ENCODE measurements at places on chromosomes 7 and 10. TPM values are rescaled to one million over a fixed set of nuclear protein-coding genes. Genes with fewer than 3 reads are reported as not detected.

LIPK gene
- total RNA-seq = not detected

C10orf105 gene
- 0.19 TPM for total RNA-seq

SEPTIN7 gene
- 210 TPM for total RNA-seq

FHIP2A gene
- 13.7 TPM for total RNA-seq

MYPN gene
- total RNA-seq = not detected

NPFFR1 gene
- 0.08 TPM for total RNA-seq

SRRM3 gene
- 9.2 TPM for total RNA-seq

GBX1 gene
- 1.8 TPM for total RNA-seq

GRCh38 chr10:35130663-35131062, 4.0 kb downstream of the CREM start:
- peaks cover 11% of the 10 kb centered on the region for H3K4me1 ChIP-seq
- no peak for DNase-seq
- H3K36me3 ChIP-seq = no peaks in the 10 kb centered on the region
- H3K27me3 ChIP-seq = no peaks in the 10 kb centered on the region
- no peak overlapping the region for H3K27ac ChIP-seq

DNA sequence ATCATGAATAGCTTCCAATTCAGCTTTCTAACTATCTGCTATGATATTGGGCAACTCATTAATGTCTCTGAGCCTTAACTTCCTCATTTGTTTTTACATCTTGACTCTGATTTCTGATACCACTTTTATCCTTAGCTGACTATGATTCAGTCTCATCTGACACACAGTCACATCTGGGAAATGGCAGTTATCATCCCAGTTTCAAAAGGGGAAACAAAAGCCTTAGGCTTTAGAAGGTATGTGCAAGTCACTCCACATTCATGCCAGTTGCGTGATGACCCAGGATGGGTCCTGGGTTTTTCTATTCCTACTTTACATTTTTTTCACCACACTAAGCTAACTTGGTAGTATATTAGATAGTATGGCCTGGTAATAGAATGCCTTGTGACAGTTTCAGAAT, 12.7 kb downstream of the SCIN start:
- no peaks in the 10 kb centered on the region for H3K4me1 ChIP-seq
- no peaks in the 10 kb centered on the region for H3K36me3 ChIP-seq
- no peak for DNase-seq
- no peaks in the 10 kb centered on the region for H3K27me3 ChIP-seq
- no peak overlapping the region for H3K4me3 ChIP-seq

GRCh38 chr10:69319841-69320316, 41.6 kb downstream of the HK1 start:
- no peaks in the 10 kb centered on the region for H3K36me3 ChIP-seq
- H3K27ac ChIP-seq = no peak overlapping the region
- no peaks in the 10 kb centered on the region for H3K27me3 ChIP-seq
- no peak for DNase-seq
- H3K4me1 ChIP-seq = peaks cover 72% of the 10 kb centered on the region

DNA sequence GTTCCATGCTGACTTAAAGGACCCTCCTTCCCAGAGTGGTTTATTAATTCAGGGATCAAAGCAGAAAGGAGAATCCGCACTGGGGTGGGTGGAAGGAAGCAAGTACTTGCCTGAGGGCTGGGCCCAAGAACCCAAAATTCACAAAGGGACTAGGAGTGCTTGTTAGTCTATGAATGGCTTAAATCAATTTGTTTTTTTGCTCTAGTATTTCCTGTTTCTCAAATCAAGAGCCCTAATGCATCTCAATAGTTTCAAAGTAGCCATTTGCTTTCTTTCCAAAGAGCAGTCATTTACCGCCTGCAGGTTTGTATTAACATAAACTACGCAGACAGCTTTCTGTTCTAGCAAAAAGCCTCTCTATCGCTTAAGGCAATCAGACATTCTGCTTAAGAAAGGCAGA, 44.2 kb upstream of the SLC35G1 start:
- H3K27me3 ChIP-seq = peaks cover 97% of the 10 kb centered on the region
- H3K36me3 ChIP-seq = 0 out of 2 replicates have a peak, but pooled peaks cover 3% of the 10 kb centered on the region
- H3K4me3 ChIP-seq = peak overlapping the region; percentile 1
- H3K27ac ChIP-seq = no peak overlapping the region
- peaks cover 25% of the 10 kb centered on the region for H3K4me1 ChIP-seq

DNA sequence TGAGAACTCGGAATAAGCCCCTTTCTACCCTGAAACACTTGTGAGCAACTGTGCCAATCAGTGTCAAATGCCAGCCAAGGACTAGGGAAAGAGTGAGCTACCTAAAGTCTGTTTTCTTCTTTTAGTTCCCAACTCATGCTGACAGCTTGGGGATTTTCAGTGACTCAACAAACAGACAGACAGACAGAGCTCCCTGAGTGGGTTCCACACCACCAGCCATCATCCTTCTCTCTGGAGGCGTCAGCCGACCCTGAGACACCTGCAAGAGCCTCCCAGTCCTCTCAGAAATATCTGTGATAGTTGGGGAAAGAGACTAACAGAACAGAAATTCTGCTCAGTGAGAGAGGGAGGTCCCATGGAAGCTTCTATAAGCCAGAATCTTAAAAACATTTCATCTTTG, 49.5 kb downstream of the GATA3 start:
- H3K4me3 ChIP-seq = no peak overlapping the region
- H3K4me1 ChIP-seq = peaks cover 7% of the 10 kb centered on the region
- no peak for DNase-seq
- no peak overlapping the region for H3K27ac ChIP-seq

- no peak overlapping the region for H3K4me3 ChIP-seq
- H3K27ac ChIP-seq = no peak overlapping the region
- no peaks in the 10 kb centered on the region for H3K27me3 ChIP-seq
- DNase-seq = no peak
- peaks cover 7% of the 10 kb centered on the region for H3K36me3 ChIP-seq
Measured at GRCh38 chr7:22622116-22622785, 104.7 kb upstream of the IL6 start.
